Kidney epithelial cell (primary cell): ENCODE measurements at places on chromosomes 3 and 15.
A peak's percentile ranks its signal among the peaks of the same experiment; 100 is the strongest.

GRCh38 chr15:22243440-22244130 lies 163.3 kb downstream of the OR4M2 start:
- DNase-seq: no peak

DNA sequence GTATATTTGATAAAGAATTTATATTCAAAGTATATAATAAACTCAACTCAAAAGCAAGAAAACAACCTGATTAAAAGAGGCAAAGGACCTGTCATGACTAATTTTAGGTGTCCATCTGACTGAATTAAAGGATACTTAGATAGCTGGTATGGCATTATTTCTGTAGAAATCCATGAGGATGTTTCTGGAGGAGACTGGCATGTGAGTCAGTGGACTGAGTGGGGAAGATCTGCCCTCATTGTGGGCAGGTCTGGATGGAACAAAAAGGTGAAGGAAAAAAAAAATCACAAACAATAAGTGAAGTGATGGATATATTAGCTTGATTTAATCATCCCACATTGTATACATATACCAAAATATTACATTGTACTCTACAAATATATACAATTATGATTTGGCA lies 16.6 kb downstream of the ANKRD28 start:
- no peak for DNase-seq

GRCh38 chr3:189419038-189419437 lies 212.2 kb upstream of the TP63 start:
- no peak for DNase-seq

- peak; percentile 93 for DNase-seq
Measured at GRCh38 chr3:155737844-155738460, 6.9 kb downstream of the PLCH1 start.

- DNase-seq: no peak
Measured at GRCh38 chr15:68400066-68400456, 31.9 kb downstream of the ITGA11 start.
